Cardiac ventricle fibroblast (primary cell): ENCODE measurements at places on chromosomes 3 and 15. TPM values are rescaled to one million over a fixed set of nuclear protein-coding genes. Genes with fewer than 3 reads are reported as not detected.

Gene CALML4
- 1.1 and 1.4 TPM in 2 replicates for total RNA-seq

Gene GOLGA8G
- total RNA-seq: not detected in 2 replicates

Gene CHD2
- 36.4 and 43.2 TPM in 2 replicates for total RNA-seq

Gene ECT2
- 6.7 and 7.2 TPM in 2 replicates for total RNA-seq

Gene ACAN
- total RNA-seq: not detected in 2 replicates

Gene CHST13
- total RNA-seq: not detected in 2 replicates

Gene ANKUB1
- not detected in 2 replicates for total RNA-seq

Gene SERINC4
- not detected in 2 replicates for total RNA-seq

Gene OR5AC2
- total RNA-seq: not detected in 2 replicates

Gene TNFSF10
- total RNA-seq: 6.9 and 8.3 TPM in 2 replicates

Gene MYLK
- 2.8 and 5.9 TPM in 2 replicates for total RNA-seq

Gene BTLA
- total RNA-seq: not detected in 2 replicates

Gene GPR176
- 38.0 and 40.3 TPM in 2 replicates for total RNA-seq

Gene RASGRP1
- total RNA-seq: 0.05 and 0.25 TPM in 2 replicates
